ENCODE measurements at places on chromosomes 5 and 9.
A peak's percentile ranks its signal among the peaks of the same experiment; 100 is the strongest.

- DNase-seq = no peak
These were observed 70.1 kb downstream of the RGS3 start for GRCh38 chr9:113533335-113534225.

- no peak for DNase-seq
These were observed 946.3 kb upstream of the COX7C start for GRCh38 chr5:85671223-85671970.

GRCh38 chr9:20477940-20478620 is 144.2 kb downstream of the MLLT3 start:
- DNase-seq = no peak

GRCh38 chr5:122156724-122157325 is 27.5 kb downstream of the ZNF474 start:
- no peak for DNase-seq

- DNase-seq = no peak
These were observed 566 bp downstream of the IRX2 start for GRCh38 chr5:2750758-2751464.

DNA sequence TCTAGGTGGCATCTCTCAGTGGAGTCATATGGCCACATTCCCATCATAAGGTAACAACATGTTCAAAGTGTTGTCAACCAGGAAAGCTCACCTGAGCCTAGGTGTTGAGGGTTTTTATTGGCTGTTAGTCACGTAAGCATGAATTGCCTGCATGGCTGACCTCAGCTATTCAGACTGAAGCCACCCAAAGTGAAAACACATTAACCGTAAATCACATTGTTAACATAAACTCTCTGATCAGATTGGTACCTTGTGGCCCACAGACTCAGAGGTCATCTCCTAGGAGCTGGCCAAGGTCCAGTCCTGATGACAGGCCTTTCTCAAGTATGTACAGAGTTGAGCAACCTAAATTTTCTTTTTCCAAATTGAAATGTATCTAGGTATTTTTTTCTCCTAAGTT is 26.7 kb downstream of the SRFBP1 start:
- no peak for DNase-seq

GRCh38 chr9:107594908-107595530 is 105.5 kb upstream of the KLF4 start:
- DNase-seq = no peak

DNA sequence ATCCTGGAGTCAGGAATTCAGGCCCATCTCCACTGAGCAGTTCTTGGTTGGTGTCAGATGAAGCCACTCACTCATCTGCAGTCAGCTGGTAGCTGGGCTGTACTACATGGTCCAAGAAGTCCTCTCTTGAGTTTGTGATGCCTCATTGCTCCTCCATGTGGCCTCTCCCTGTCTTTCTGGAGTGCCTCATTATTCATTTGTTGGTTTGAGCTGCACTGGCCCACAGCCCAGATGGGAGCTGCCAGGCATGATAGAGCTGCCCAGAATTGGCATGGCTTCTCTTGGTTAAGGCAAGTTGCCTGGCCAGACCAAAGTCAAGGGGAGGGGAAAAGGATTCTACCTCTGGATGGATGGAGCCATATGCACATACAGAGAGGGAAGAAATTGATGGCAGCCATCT is 8.0 kb downstream of the PTCD2 start:
- DNase-seq = no peak

DNA sequence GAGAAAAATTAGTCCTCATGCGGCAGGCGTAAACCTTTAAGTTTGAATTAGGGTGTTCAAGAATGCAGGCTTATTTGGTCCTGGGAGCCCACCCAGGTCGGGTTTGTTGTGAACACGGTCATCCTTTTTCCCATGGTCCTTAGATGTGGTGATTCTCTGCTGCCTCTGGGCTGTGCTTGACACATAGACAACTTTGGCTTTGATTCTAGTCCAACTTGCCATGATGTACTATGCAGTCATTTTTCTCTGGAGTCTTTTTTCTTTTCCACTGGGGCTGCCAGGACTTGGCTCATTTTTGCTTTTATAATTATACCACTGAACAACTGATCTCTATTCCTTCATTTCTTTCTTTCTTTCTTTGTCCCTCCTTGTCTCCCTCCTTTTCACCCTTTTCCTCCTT is 218.6 kb downstream of the SREK1 start:
- DNase-seq = no peak

DNA sequence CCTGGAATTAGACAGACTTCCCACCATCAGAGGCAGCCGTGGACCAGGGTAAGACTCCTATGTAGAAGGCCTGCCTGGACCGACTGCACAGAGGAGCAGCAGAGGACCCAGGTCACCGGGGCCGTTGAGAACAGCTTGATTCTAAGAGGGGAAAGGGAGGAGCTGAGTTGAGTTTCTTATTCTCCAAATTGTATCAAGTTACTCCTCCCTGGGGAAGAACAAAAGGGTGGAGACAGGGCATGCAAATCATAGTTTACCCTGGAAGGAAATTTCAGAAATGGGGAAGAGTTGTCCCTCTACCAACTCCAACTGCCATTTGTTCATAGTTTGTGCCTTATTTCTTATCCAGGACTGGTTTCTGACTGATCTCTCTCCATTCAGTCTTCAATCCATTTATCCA is 20.9 kb upstream of the SLC31A2 start:
- DNase-seq = no peak

DNA sequence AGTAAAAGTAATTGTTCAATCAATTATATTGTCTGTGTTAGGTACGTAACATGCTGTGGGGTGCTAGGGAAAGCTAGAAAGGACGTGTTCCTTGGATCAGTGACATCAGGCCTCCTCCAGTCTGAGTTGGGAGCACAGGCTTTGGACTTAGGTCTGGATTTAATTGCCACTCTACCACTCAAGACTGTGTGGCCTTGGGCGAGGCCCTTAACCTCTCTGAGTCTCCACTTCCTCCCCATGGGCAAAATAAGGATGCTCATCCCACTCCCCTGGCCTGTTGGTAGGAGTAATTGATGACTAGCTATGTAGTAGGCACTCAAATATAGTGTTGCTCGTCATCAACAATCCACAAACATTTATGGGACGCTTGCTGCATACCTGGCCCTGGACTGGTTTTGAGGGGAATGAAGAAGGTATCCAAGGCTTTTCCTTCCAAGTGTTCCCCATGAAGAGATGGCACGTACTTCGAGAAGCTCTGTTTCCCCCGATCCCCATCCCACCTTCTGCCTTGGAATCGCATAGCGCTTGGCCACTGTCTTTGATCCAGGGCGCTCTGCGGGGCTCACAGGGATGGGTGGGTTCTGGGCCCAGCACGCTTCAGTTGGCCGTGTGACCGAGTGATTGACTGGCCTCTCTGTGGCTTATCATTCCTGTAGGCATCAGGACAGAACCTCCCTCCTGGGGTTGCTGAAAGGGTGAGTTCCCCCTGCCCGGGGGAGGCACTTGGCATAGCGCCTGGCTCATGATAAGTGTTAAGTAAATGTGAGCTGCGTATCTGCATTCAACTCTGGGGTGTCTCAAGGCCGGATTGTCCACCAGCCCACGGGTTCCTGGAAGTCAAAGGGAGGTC is 8.1 kb downstream of the FGF18 start:
- no peak for DNase-seq

GRCh38 chr9:134963546-134963945 is 45.8 kb upstream of the FCN1 start:
- DNase-seq = no peak

- no peak for DNase-seq
These were observed 126.1 kb upstream of the HAPLN1 start for GRCh38 chr5:83846624-83847350.

DNA sequence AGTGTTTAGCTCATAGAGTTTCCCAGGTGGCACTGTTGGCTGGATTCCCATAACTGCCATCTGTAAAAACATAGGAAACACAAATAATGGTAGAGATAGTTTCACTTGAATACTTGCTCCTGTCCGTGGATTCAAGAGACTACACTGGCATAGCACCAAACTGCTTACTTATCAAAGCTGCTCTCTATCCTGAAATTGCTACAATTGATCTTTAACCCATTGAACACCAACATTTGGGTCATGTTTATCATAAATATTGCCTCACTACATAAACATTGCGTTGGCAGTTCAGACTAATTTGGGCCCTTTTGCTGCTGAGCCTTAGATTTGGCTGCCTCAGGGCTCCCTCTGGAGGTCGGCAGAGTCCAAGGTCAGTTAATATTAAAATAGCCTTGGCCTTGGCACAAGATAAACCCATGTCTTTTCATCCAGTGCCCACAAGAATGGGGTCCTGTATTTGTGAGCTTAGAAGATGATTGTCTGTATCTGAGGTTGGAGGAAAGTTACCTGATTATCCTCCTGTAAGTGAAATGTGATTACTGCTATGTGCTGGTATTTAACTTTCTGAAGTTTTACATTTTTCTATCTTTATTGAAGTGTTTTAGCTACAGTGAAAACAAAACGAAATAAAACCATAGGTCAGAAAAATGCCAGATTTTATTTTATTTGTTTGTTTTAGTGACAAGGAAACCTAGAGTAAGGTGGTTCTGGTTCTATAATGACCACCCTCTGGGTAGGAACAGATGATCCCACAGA is 4.0 kb upstream of the RANBP3L start:
- DNase-seq = peak; percentile 4

DNA sequence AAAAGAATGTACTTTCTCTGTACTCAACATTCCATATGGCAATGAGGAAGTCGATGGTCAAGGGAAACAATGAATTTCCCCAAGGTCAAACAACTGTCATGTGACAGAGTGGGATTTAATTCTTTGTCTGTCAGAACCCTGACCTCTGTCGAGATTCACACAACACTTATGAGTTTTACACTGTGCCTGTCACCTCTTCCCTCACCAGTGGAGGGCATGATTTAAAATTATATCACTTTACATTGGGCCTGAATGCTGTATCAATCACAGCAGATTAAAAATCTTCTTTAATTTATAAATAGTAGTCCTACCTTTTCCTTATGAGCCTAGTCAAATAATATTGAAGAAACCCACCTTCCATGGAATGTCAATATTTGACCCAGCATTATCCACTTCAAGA is 276.7 kb downstream of the CDH10 start:
- DNase-seq = no peak

- DNase-seq = no peak
These were observed 39.0 kb upstream of the EXOC3 start for GRCh38 chr5:403995-404394.

- DNase-seq = peak; percentile 87
These were observed 17.8 kb upstream of the CYSTM1 start for GRCh38 chr5:140157032-140157781.

DNA sequence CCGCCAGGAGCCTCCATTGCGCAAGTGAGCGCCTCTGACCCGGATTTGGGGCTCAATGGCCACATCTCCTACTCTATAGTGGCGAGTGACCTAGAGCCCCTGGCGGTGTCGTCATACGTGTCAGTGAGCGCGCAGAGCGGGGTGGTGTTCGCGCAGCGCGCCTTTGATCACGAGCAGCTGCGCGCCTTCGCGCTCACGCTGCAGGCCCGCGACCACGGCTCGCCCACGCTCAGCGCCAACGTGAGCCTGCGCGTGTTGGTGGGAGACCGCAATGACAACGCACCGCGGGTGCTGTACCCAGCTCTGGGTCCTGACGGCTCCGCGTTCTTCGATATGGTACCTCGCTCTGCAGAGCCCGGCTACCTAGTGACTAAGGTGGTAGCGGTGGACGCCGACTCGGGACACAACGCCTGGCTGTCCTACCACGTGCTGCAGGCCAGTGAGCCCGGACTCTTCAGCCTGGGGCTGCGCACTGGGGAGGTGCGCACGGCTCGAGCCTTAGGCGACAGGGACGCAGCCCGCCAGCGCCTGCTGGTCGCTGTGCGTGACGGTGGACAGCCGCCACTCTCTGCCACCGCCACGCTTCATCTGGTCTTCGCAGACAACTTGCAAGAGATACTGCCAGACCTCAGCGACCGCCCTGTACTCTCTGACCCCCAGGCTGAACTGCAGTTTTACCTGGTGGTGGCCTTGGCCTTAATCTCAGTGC is 1.9 kb downstream of the PCDHGB6 start:
- no peak for DNase-seq

DNA sequence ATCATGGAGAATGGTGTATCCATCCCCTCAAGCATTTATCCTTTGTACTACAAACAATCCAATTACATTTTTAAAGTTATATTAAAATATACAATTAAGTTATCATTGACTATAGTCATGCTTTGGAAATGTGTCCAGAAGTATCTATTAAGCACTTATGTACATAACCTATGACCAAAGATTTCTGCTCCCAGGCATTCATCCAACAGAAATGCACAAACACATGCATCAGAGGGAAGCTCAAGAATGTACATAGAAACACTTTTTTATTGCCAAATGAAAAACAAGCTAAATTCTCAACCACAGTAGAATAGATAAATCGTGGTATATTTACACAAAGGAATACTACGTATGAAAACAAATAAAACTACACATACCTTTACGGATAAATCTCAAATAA is 700.5 kb upstream of the ZNF608 start:
- no peak for DNase-seq

DNA sequence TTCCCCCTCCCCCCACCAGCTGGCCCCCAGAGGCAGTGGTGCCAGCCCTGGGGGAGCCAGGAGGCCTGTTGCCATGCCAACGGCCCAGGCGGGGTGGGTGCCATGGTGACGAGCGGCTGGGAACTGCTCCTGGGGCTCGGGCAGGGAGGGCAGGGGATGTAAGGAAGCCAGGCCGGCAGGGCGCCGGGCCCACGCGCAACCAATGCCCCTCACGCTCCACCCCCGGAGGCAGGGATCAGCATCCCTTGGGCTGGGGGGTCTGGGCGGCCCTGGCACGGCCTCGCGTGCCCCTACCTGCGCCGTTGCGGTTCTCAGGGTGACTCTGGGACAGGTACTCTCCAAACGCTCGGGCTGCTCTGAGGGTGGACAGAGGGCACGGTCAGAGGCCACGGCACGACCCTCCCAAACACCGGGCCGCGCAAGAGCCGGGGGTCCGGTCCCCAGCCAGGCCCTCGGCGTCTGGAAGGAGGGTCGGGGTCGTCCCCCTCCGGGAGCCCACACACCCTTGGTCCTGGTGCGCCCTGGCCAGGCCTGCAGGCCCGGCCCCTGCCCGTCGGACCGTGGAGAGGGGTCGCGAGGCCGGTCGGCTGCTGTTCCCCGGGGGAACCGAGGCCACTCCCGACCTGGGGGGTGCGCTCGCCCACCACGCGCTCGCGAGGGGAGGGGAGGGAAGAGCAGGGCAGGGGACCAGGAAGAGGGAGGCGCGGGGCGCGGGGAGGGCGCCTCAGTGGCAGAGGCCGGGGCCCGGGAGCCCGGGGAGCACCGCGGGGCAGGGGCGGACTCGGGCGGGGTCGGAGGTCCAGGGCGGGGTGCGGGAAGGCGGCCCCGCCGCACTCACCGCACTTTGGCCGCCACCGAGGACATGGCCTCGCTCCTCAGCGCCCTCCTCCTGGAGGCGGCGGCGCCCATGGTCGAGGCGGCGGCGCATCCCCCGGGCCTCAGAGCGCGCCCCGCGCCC is 661 bp downstream of the NSMF start:
- DNase-seq = no peak

All from T-cell (primary cell).